ENCODE measurements at places on chromosomes 3 and 15.

DNA sequence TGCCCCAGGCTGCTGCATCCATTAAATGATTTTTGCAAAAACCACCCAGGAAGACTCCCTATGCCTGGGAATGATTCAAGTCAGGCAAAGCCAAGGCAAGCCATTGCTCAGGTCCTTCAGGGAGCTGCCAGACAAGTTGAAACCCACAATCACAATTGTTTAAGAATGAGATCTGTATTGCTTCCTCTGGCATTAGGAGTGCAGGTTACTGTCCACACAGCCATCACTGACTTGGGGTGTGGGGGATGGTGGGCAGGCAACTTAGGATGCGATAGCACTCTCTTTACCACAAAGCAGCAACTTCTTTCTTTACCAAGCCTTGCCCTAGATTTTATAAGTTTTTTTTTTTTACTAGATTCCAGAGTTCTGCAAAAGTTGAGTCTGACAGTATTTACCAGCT, 15.0 kb upstream of the IL20RB start:
- no peak for DNase-seq

DNA sequence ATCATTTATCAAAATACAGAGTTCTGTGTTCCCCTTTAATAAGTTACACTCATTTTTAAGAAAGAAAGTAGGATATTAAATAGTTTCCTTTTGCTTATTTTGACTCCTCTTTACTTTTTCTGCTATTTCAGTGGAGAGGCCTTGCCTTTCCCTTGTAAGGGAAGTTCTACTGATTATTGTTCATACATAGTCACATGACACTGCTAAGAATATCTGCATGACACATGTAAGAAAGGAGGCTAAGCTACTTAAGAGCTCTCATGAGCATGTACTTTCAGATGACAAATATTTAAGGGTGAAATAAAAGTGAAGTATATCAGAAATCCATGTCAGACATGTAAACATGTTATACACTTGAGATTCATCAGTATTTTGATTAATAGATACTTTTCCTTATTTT, 39.0 kb downstream of the MYRIP start:
- no peak for DNase-seq

GRCh38 chr3:133821767-133822638, 16.4 kb downstream of the SRPRB start:
- DNase-seq = no peak

GRCh38 chr15:52407374-52407773, 111.8 kb upstream of the MYO5C start:
- DNase-seq = no peak
